Fibroblast of skin of left biceps (primary cell): ENCODE measurements at places on chromosomes 1 and 21.

DNA sequence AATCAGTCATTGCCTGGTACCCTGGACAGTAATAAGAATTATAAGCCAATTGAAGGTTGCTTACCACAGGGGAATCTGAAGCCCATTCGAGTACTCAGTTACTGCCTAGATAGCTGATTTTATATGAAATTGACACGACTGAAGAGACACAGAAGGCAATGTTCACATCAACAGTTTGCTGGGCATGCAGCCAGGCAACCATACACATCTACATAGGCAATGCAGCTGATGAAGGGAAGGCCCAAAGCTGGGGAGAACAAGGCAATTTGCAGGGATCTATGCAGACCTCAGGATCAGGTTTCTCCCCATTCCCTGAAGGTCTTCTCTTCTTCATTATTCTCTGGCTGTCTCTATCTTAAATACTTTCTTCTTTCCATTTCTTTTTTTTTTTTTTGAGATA, 448.7 kb downstream of the PTBP2 start:
- no peak for DNase-seq

- no peak for DNase-seq
Observed at GRCh38 chr1:27058966-27059669, 46.5 kb upstream of the TENT5B start.

- DNase-seq = peak; percentile 32
Observed at GRCh38 chr1:202765721-202766120, 42.5 kb downstream of the KDM5B start.

DNA sequence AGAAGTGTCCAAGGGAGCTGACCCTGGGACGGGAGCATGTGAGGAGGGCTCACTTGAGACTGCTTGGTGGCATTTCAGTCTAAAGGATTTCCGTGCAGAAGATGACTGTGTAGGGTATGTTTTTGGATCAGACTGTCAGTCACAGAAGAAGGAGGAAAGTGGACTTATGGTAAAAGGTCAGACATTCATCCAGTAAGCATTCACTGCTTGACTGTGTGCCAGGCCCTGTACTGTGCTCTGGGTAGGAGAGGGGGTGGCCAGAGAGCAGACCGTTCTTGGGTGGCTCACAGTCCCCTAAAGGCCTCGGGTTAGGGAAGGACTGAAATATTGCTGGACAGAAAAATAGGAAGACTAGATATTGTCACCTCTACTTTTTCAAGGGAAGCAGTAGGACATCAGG, 2.1 kb upstream of the SERINC2 start:
- no peak for DNase-seq

GRCh38 chr1:167121375-167122120, 27.7 kb downstream of the STYXL2 start:
- no peak for DNase-seq

DNA sequence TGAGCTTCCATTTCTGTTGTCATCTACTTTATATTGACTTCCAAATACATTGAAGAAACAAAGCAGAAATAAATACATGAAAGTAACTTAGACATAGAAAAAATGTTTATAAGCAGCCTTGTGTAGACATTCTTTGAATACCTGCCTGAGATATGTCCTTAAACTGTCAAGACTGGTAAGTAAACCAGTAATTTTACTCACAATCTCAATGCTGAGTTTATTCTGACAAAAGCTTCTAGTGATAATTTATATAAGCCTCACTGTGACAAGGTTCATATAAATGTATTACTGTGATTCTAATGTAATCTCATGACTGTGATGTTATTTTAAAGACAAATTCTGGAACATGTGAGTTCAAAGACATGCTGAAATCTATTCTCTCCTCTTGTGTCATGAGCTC, 516.7 kb upstream of the B3GALT2 start:
- no peak for DNase-seq

DNA sequence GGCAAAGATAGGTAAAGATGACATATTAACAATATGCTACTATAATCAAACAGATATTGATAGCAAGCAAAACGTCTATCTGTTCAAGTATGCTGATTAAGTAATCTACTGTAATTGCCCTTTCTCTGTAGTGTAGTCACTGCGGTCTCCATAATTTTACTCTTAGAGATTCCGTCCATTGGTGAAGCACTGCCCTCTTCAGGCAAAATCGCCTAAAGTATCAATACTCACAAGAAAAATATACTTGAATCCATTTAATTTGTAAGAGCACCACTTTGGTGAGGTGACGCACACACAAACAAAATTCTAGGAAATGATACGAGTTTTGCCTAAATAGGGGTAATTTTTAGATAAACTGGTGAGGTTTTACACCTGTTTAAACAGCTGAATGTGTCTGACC, 434.6 kb upstream of the CHRM3 start:
- no peak for DNase-seq

DNA sequence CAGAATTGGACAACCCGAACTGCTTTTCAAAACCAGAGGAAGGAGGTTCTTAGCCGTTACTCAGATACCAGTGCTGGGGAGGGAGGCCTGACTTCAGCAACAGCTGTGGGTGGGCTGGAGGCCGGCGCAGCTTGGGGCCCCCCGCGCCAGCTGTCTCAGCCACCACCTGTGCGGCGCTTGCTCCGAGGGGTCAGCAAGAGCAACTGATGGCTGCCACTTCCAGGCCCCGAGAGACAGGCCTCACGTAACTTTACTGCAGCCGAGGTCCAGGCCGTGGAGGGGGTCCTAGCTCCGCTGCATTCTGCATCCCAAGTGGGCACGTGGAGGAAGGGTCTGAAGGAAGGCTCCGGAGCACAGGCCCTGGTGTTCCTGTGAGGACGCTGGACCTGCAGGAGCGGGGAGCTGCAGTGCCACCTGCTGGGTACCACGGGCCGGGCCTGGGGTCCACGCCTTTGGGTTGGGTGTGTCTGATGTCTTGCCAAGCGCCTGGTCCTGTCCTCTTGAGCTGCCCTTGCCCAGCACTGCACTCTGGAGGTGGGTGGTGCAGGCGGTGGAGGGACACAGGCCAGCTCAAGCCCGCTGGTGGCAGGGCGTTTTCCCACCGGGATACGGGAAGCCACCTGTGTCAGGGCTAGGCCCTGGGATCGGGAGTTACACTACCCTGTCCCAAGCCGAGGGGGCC, 9.8 kb downstream of the THAP3 start:
- no peak for DNase-seq
